ENCODE measurements at places on chromosomes 2 and 18. TPM values are rescaled to one million over a fixed set of nuclear protein-coding genes. Genes with fewer than 3 reads are reported as not detected.

DNA sequence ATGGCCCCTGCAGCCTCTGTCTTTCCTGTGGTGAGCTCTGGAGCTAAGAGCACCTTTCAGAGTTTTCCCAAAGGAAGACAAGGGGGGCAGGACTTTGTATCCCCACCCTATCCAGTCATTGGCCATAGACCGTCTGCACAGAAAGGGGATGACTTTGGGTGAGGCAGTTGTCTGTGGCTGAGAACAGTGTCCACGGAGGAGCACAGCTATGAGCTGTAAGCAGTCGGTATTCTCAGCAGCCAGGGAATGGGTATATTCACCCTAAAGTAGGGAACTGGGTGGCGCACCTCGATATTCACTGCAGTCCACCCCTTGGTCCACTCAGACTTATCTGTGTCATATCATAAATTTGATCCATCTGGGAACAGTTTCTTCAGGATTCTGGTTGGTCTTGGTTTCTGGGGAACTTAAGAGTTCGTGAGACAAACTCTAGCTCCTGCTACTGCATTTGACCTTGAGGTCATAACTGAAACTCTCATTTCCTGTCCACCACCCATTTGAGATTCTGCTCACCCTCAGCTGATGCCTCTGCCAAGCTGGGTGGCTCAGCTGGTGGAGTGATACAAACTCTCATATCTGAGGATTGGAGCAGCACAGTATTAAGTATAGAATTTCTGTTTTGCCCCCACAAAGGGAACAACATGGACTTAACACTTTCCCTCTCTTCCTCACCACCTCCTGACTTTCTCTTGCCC, 45.2 kb upstream of the SCG2 start:
- H3K27ac ChIP-seq, result no peak overlapping the region
- no peaks in the 10 kb centered on the region for H3K36me3 ChIP-seq
- peaks cover 4% of the 10 kb centered on the region for H3K27me3 ChIP-seq
- DNase-seq, result no peak
- no peaks in the 10 kb centered on the region for H3K4me1 ChIP-seq
- H3K4me3 ChIP-seq, result no peak overlapping the region

- H3K4me3 ChIP-seq, result no peak overlapping the region
- H3K36me3 ChIP-seq, result no peaks in the 10 kb centered on the region
- peak overlapping the region; percentile 21 for H3K27ac ChIP-seq
- DNase-seq, result peak; percentile 25
Measured at GRCh38 chr18:49988101-49988500, 174.8 kb upstream of the ACAA2 start.

DNA sequence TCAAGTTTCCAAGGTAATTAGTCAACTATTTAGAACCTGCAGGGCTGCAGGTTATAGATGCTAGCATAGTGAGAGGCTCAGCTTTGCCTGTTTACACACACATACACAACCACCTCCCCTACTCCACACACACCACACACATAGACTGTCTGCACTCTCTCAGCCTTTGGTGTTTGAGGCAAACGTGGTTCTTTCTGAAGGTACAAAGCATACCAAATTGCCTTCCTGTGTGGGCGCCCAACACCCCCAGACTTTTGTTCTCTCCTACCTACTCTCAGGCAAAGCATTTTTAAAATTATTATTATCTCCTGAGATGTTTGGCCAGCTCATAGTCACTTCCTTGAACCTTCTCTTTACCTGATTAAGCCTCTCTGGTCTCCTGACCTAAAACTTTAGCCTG, 44.9 kb downstream of the MYO3B start:
- no peak overlapping the region for H3K4me3 ChIP-seq
- H3K27me3 ChIP-seq, result no peaks in the 10 kb centered on the region
- no peaks in the 10 kb centered on the region for H3K36me3 ChIP-seq
- no peak for DNase-seq
- H3K4me1 ChIP-seq, result no peaks in the 10 kb centered on the region

The NLRC4 gene
- 0.96 TPM for total RNA-seq

Data from left ventricle myocardium inferior (tissue), 1 donor.